Kidney (tissue), 22 donors: ENCODE measurements at places on chromosomes 2 and 18.

GRCh38 chr18:23227726-23228070 lies 92.4 kb downstream of the CABLES1 start:
- no peak for DNase-seq

- DNase-seq = no peak
These were observed 152.7 kb upstream of the PTPRM start for GRCh38 chr18:7414459-7414858.

DNA sequence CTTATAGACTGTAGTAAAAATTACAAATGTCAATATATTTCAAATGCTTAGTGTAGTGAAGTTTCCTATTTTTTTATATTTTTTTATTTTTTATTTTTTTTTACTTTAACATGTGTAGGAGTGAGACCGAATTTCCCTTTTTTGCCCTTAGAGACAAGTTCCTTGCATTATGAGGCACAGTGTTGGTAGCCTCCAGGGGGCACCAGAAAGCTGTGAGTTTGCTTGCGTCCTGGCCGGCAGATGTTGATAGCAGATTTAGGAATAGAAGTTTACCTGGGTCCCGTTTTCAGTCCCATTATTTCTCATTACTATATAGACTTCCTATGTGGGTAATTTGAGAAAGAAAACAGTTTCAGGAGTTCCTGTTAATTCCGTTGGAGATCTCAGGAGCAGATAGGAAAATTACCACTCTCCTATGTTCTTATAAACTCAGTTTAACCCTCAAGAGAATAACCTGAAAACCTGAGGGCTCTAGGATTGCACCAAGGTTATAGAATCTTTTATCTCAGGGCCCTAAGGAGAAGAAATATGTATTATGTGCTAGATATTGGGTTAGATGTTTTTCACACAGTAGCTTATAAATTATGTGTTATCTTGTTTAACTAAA lies 157.5 kb upstream of the SESTD1 start:
- peak; percentile 73 for DNase-seq

DNA sequence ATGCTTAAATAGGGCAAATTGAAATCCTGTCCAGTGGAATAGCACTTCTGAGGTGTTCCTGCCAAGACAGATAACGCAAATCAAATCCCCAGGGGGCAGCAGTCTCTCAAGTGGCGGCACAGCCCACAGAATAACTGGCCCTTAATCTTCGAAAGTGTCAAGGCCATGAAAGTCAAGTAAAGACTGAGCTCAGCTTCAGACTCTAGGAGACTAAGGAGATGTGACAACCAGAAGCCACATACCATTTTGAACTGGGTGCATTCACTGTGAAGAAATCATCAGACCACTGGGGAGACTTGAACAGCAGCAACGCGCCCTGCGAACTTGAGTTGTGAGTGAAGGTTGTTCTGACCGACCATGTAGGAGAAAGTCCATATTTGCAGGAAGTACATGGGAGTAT lies 66.0 kb upstream of the ASAP2 start:
- DNase-seq = no peak

- DNase-seq = peak; percentile 87
These were observed 4.8 kb downstream of the SOX11 start for GRCh38 chr2:5696945-5697521.

DNA sequence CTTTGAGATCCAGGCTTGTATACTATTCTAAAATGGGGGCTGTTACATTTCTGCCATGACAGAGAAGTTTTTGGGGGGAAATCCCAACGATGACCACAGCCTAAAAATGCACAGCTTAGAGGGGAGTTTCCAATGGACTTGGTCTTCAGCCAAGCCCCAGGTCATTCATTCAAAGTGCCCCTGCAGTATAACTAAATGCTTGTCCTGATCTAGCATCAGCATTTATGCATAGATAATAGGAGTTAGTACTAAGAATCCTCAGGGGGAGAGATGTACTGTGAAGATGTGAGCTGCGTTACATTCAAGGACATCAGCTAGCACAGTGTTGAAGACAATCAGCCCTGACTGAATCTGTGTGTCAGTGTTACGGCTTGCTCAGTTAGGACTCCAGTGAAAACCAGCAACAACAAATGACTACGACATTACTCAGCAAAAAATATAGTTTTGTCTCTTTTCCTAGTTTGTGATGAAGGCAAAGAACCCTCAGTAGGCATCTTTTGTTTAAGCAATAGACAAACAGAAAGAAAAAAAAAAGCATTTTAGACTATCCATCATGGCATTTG lies 160.9 kb downstream of the ZEB2 start:
- no peak for DNase-seq

DNA sequence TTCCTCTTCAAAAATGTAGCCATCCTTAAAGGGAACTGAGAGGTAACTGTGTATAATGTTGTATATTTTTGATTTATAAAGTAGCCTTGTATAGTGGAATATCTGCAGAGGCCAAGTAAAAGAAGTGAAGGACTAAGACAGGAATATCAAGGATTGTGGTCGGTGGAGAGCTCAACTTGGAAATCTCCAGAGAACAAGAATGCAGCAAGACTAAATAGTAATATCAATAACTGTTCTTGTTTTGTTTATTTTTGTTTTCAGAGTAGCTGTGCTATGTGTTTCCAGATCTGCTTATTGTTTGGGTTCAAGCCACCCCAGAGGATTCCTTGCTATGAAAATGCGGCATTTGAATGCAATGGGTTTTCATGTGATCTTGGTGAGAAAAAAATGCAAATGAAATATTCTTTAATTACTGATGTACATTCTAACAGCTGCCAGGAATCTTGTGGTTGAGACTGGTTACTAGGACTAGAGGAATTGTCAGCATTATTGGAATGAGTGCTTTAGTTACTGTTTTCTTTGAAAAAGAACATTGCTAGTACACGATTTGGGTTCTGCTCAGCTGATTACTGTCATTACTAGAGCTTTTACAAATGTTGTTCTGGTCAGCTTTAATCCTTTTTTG lies 25.0 kb downstream of the FASTKD2 start:
- no peak for DNase-seq

DNA sequence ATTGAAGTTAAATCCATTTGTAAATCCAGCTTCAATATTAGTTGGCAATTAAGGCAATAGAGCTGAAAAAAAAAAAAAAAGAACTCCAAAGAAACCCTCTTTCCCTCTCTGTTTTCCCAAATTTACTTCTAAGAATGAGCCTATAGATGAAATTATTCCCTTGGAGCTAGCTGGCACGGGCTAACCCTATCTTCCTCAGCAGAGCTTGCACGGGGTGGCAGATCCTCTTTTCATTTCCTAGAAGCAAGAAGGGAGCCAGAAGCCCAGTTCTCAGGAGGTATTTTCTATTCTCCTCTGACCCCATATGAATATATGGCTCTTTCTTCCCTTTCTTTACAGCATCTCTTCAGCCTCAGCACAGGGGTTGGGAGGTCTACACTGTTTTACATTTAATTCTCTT lies 426.0 kb downstream of the TGIF1 start:
- no peak for DNase-seq

DNA sequence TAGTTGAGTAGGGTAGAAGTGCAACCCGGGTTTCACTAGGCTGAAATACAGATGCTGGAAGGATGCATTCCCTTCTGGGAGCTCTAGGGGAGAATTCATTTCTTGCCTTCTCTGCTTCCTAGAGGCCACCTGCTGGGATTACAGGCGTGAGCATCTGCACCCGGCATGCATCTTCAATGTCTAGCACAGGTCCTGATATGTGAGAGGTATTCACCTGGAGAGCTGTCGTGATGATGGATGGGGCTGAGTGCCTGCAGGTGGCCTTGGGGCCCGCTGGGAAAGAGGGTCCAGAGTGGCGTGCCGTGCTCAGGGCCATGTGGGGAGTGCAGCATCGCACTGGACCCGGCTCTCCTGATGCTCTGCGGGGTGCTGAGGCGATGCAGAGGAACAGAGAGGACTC lies 6.6 kb upstream of the NTSR2 start:
- no peak for DNase-seq

- DNase-seq = no peak
These were observed 38.2 kb downstream of the CENPO start for GRCh38 chr2:24831221-24832072.

- DNase-seq = no peak
These were observed 42.1 kb downstream of the PXDN start for GRCh38 chr2:1702186-1702565.

DNA sequence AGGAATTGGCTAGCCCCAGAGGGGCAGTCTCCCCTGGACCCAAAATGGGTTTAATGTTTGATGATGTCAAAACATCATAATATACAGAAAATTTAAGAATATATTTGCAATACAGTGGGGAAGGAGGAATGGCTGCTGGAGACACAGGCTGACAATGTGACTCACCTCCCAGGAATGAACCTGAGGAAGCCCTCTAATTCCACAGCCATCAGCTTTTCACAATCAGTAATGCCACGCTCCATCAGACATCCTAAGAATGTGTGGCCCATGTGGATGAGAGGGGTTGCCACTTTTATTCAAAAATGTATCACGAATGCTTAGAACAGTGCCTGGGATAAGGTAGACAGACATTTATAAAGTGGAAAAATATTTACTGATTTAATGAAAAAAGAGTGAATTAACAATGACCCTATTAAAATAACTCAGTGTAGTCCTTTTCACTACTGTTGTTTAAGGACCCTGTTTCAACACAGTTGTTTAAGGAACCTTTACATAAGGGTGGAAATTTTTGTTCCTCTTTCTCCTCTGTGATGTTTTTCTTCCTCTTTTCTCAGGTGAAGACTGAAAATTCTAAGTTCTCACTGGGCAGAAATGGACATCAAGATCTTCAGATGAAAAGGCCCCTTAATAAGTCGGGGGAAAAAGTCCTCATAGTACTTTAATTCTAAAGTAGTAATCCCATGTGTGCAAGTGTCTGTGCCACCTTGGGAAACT lies 17.5 kb upstream of the TMEM163 start:
- no peak for DNase-seq

DNA sequence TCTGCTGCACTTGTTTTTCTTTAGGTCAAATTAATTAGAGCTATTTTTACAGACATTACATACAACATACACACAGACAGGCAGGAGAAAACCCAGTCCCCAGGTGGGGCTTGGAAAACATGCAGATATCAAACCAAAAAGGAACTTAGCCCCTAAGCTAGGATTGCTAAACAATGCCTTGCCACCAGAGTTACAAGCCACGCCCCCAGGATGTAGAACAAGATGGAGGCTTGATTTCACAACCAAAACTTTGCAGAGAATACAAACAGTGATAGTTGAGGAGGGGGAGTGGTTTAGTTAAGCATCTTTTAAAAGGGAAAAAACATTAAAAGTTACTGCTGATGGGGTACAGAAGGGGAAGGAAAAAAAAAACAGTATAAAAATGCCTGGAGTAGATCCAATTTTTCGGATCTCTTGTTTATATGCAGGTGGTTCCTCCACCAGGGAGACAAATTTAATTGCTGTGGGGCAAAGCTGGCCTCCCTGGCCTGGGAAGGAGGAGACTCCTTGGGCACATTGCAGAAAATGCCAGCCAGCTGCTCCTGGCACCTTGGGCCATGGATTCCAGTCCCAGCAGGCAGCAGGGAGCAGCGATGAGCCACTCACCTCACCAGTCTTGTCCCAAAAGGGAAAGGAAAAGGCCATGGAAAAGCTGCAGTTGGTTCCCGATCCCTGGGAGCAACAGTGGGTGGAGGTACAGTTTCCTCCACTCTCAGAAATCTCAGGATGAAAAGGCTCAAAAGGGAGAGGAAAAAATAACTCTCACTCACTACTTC lies 348.4 kb upstream of the REG3G start:
- peak; percentile 18 for DNase-seq

GRCh38 chr2:221431477-221431876 lies 140.6 kb downstream of the EPHA4 start:
- no peak for DNase-seq

GRCh38 chr2:63049970-63050333 lies 678 bp upstream of the OTX1 start:
- peak; percentile 65 for DNase-seq

GRCh38 chr2:70931376-70932000 lies 4.2 kb upstream of the ATP6V1B1 start:
- no peak for DNase-seq

GRCh38 chr2:48269117-48269822 lies 260.7 kb upstream of the STON1 start:
- no peak for DNase-seq

DNA sequence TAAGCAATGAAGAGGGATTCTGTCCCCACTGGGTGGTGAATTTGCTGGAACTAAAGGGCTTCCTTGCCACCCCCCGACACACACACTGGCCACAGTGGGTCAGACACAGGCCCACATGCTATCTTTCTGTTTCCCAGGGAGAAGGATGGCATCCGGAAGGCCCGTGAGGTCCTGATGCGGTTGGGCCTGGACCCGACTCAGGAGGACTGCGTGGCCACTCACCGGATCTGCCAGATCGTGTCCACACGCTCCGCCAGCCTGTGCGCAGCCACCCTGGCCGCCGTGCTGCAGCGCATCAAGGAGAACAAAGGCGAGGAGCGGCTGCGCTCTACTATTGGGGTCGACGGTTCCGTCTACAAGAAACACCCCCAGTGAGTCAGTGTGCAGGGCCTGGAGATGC lies 44.6 kb downstream of the HK2 start:
- no peak for DNase-seq

DNA sequence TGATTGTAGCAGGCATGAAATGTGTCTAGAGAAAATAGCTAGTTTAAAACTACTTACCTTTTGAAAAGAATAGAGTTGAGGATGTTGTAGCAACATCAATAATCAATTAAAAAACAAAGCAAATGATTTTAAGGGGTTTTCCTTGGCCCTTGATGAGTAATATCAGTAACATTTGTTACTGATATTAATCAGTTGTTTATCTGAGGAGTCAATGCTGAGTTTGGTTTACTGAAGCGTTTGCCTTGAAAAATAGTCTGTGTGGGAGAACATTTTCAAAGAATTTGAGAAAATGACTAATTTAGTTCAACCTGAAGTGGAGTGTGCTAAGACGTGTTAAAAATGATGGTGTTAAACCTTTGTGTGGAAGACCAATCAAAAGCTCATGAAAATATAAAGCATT lies 9.3 kb downstream of the PTH2R start:
- no peak for DNase-seq

DNA sequence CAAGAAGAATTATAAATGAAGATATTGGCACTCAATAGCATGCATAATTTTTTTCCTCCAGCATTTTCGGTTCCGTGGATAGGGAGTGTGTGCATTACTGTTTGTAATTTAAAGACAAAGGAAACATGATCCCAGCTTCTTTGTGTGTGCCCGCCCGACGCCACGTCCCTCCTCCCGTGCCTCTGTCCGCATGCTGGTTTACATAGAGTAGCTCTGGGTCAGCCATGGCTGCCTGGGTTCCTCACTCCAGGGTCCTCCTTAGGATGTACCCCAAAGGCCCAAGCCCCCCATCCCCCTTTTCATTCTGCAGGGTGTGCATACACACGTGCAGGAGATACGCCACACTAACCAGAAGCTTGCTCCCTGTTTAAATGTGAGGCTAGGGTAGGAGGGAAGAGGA lies 214.7 kb downstream of the KLHL29 start:
- peak; percentile 73 for DNase-seq

- no peak for DNase-seq
These were observed 91.1 kb downstream of the FMNL2 start for GRCh38 chr2:152425765-152426727.

- no peak for DNase-seq
These were observed 294.8 kb downstream of the LPIN1 start for GRCh38 chr2:12041236-12041635.

GRCh38 chr2:74017223-74017622 lies 32.5 kb downstream of the TET3 start:
- no peak for DNase-seq

GRCh38 chr2:132651115-132652045 lies 18.6 kb downstream of the LYPD1 start:
- peak; percentile 44 for DNase-seq

GRCh38 chr2:56515399-56515798 lies 331.6 kb downstream of the CCDC85A start:
- DNase-seq = no peak
